ENCODE measurements at places on chromosomes 16 and 17. TPM values are rescaled to one million over a fixed set of nuclear protein-coding genes. Genes with fewer than 3 reads are reported as not detected.

Gene TRIM72
- 0.04 TPM for polyA plus RNA-seq

Gene KRT24
- 0.18 TPM for polyA plus RNA-seq

Gene CTRB1
- not detected for polyA plus RNA-seq

DNA sequence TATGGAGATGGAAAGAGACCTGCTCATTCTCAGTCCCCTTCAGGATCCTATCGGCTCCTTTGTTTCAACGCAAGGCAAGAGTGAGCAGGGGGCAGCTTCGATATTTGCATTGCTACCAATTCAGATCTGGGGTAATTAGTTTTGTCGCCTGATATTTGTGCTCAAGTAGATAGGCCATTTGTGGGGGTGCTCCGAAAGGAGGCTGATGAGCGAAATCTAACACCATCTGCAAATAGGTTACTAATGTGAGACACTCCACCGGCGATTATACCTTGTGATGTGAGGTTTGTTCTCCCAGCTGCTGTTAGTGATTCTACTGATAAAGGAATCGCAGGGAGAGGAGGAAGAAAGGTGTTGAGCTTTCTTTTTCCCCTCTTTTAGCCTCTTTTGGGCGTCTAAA, 31.5 kb downstream of the WSCD1 start:
- no peak for DNase-seq

DNA sequence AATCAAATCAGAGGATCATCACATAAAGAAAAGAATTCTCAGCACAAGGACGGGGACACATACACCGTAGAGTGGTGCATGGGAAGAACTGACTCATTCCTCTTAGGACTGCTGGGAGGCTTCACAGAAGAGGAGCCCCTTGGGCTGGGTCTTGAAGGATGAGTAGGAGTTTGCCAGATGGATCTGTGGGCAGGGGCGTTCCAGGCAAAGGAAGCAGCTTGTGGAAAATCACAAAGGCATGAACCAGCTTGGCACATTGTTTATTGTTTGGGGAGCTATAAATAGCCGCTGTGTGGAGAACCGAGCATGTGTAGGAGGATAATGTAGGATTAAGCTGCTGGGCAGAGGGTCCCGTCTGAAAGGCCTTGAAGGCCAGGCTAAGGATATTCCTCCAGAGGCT, 5.1 kb upstream of the SLC16A11 start:
- no peak for DNase-seq

GRCh38 chr17:60352071-60352470, 39.9 kb downstream of the USP32 start:
- DNase-seq: no peak
